ENCODE measurements at places on chromosomes 4 and X.

- DNase-seq: no peak
Measured at GRCh38 chr4:20087522-20087911, 164.2 kb upstream of the SLIT2 start.

DNA sequence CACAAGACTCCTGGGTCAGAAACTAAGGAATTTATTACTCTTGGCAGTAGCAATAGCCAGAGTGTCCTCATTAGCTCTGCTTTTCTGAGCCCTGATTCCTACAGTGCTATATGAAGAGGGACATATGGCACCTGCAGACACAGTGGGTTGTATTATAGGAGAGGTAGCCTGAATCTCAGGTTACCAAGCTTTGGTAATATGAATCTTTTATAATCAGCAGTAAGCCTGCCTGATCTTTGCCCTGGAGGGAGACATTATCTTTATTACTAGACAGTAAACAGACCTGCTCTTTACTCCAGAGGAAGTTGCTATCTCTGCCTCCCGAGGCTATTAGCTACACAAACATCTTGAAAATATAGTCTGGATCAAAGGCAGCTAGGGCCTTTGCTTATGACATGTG is 62.5 kb upstream of the HOPX start:
- no peak for DNase-seq

GRCh38 chrX:39859991-39860861 is 237.5 kb downstream of the BCOR start:
- peak; percentile 84 for DNase-seq

GRCh38 chrX:24156177-24156576 is 6.6 kb downstream of the ZFX start:
- no peak for DNase-seq

DNA sequence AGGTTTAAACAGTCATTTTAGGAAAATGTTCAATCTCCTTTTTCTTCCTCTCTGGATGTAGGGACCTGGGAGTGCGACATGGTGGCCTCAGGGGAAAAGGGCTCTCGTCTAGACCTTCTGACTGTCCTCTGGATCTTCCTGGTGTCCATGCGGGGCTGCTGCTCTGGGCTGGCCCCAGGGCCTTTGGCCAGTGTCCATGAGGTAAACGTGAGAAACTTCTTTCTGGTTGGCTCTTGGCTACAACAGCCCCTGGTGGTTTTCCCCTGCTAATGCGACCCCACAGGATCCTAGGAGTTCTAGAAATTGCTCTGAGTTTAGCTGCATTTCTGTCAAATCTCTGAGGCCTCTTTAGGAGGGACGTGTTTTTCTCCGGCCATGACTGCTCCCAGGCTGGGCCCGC is 85.7 kb downstream of the MFAP3L start:
- no peak for DNase-seq

DNA sequence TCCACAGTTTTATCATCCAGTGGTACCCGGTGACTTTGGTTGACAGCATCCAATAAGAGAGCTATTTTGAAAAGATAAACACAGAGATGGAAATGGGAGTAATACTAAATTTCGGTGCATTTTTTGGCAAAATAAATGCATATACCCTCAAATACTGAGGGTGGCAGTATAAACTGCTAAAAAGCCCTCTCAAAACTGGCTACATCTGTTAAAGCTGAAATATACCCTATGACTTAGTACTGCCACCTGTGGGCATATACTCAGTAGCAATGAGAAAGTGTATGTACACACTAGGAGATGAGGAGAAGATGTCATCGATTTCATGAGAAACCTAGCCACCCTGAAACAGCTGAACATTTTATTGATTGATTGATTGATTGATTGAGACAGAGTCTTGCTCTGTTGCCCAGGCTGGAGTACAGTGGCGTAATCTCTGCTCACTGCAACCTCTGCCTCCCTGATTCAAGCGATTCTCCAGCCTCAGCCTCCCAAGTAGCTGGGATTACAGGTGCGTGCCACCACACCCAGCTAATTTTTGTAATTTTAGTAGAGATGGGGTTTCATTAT is 12.2 kb upstream of the TMEM128 start:
- peak; percentile 15 for DNase-seq

DNA sequence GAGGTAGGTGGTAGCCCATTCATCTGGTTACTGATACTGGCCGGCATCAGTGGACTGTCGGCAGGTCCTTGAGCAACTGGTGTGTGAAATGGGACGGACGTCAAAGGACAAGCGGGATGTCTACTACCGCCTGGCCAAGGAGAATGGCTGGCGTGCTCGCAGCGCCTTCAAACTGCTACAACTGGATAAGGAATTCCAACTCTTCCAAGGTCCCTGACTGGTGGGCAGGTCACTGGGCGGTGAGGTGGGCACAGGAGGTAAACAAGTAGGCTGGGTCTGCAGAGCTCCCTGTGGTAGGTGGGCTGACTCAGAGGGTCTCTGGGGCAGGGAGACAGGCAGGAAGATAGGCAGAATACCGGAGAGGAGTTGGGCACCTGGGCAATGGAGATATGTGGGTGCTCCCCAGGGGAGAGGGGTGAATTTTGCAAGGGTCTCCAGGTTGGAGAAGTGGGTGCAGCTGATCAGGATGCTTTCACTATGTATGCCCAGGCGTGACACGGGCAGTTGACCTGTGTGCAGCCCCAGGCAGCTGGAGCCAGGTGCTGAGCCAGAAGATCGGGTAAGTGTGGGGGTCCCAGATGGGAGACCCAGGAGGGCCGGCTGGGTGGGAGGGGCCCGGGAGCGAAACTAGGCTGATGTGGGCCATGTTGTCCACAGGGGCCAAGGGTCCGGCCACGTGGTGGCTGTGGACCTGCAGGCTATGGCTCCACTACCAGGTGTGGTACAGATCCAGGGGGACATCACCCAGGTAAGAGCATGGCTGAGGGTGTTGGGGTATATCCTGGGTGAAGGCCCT is 2.2 kb downstream of the FTSJ1 start:
- DNase-seq: no peak

DNA sequence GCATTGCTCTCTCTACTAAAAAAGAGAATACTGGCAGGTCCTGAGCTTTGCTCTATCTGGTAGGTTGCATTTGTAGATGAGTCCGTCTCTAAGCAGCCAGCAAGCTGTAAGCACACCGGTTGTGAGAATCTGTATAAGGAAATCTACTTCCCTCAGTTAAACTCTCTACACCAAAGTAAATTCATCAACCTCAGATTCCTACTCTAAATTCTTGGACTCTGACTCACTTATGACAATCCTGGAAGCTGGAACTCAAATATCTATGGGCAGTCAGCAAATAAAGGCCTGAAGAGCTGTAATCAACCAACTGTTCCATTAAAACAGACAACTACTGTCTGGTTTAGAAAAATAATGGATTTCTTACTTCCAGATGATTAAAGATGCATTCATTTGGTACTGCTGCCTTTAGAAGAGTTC is 37.9 kb downstream of the FAT1 start:
- no peak for DNase-seq

- DNase-seq: peak; percentile 48
Measured at GRCh38 chrX:31236231-31236630, 164.4 kb upstream of the FTHL17 start.

DNA sequence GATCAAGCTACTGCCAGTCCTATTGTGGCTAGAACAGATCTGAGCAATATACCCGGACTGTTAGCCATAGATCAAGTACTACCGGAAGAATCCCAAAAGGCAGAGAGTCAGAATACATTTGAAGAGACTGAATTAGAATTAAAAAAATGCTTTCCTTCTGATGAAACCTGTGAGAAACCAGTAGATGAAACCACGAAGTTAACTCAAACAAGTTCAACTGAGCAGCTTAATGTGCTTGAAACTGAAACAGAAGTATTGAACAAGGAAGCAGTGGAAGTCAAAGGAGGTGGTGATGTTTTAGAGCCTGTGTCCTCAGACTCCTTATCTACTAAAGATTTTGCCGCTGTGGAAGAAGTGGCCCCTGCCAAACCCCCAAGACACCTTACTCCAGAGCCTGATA is 46.8 kb downstream of the WDR44 start:
- DNase-seq: no peak

DNA sequence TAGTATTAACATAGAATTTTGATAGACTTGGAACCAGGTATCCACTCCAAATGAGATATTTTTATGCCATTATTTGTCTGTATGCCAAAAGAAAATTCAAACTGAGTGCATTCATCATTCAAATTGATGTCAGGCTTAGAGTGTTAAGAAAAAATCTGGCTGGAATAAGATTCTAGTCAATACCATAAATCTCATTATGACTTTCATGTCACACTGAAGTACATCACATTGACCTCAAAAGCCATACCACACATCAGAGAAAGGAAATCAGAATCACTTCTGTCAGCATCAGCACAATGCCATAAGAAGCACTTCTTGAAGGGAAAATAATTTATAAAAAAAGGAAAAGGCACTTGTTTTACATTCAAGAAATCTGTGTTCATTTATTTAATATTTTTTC is 119.0 kb upstream of the BMP3 start:
- DNase-seq: no peak

DNA sequence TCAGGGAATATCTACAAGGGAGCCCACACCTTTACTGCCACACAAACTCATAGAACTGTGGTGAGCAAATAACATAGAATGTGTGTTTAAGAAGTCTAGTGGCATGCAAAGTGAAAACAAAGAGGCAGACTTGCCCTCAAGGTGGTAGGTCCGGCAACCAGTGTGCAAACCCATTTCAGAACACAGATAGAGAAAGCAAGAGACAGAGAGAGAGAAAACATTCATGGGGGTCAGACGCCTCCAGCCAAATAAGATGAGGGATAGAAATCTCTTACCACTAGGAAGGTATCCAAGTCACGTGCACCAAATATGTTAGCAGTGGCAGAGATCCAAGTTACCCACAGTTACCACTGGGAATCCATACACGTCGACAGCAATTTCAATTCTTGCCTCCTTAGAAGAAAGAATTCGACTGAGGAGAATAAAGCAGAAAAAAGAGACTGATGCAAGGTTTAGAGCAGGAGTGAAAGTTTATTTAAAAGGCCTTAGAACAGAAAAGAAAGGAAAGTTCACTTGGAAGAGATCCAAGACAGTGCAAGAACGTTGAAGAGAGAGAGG is 252.8 kb downstream of the NAP1L3 start:
- no peak for DNase-seq

GRCh38 chr4:52592287-52592686 is 66.8 kb downstream of the USP46 start:
- DNase-seq: no peak

- DNase-seq: no peak
Measured at GRCh38 chr4:4838051-4838935, 21.2 kb upstream of the MSX1 start.

GRCh38 chr4:13483768-13484121 is 395 bp downstream of the RAB28 start:
- no peak for DNase-seq

- no peak for DNase-seq
Measured at GRCh38 chr4:159062381-159062780, 40.5 kb upstream of the RAPGEF2 start.

- no peak for DNase-seq
Measured at GRCh38 chrX:21779095-21779494, 21.2 kb upstream of the SMPX start.

DNA sequence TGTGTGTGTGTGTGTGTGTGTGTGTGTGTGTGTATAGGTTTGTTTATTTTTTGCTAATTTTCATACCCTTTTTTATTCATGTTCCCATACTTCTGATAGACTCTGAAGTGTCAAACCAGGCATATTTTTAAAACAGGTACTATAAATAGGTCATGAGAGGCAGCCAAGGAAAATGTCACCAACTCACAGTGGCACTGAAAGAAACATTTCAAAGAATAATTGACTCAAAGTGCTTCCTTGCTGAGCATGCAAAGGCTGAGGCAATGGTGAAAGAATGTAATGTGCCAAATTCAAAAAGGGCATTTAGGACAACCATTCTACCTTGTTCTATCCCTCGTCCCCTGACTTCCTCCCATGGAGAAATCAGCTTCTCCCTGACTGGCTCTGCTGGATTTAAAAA is 95.5 kb downstream of the EIF4E start:
- no peak for DNase-seq

GRCh38 chr4:131427000-131427399 is 1722.1 kb upstream of the PCDH10 start:
- DNase-seq: no peak

DNA sequence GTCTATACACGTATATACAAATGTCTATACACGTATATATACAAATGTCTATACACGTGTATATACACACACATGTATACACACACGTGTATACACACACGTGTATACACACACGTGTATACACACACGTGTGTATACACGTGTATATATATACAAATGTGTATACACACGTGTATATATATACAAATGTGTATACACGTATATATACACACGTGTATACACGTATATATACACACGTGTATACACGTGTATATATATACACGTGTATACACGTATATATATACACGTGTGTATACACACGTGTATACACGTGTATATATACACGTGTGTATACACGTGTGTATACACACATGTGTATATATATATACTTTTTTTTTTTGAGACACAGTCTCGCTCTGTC is 23.9 kb upstream of the N4BP2 start:
- DNase-seq: no peak

DNA sequence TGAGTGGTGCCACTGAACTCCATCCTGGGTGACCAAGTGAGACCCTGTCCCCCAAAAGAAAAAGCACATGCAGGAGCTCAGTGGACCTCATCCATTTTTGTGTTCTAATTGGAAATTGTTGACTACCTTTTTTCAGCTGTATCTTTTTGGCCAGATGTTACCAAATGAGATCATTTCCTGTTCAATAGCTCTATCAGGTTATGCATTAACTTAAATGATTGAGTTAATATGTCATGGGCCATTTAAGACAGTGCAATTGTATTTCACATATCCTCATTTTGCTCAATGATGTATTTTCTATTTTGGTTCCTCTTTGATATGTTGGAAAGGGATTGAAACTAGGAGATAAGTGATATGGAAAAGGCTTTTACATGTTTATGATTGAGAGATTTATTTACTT is 26.2 kb upstream of the RHOH start:
- no peak for DNase-seq

DNA sequence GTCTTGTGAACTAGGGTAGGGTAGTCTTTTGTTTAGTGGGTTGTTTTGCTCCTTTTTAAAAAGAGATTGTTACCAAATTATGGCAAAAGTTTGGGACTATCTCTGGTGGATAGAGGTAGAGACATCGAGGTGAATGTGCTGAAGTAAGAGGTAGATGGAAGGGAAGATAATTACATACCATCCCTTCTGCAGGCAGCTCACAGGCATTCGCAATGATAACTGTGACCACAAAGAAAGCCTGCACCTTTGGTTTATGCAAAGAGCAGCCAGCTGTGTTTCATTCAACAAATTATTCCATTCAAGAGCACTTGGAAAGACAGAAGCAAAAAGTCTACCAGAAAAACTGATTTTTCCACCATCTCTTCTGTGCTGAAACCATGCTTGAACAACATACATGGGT is 155.6 kb downstream of the GATB start:
- no peak for DNase-seq

DNA sequence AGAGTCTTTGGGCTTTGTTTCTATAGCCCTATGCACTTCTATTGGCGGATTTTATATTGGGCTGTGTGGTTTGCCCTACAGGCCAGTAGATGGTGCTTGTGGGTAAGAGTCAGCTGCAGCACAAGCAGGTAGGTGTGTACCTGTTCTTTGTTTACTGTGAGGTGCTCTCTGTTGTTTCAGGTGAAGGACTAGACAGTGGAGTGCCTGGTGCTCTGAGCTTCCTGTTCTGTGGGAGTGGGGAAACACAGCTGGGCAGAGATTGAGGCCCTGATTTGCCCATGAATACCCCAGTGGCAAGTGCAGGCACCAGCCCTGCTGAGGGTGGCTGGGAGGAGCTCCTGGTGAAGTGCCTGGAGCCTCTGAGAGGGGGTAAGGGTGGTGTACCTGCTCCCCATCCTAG is 26.3 kb upstream of the UCP1 start:
- no peak for DNase-seq
